Amniotic epithelial cell (primary cell): ENCODE measurements at places on chromosomes 4 and X.

- DNase-seq, result no peak
Measured at GRCh38 chr4:69718396-69719271, 41.8 kb downstream of the SULT1B1 start.

DNA sequence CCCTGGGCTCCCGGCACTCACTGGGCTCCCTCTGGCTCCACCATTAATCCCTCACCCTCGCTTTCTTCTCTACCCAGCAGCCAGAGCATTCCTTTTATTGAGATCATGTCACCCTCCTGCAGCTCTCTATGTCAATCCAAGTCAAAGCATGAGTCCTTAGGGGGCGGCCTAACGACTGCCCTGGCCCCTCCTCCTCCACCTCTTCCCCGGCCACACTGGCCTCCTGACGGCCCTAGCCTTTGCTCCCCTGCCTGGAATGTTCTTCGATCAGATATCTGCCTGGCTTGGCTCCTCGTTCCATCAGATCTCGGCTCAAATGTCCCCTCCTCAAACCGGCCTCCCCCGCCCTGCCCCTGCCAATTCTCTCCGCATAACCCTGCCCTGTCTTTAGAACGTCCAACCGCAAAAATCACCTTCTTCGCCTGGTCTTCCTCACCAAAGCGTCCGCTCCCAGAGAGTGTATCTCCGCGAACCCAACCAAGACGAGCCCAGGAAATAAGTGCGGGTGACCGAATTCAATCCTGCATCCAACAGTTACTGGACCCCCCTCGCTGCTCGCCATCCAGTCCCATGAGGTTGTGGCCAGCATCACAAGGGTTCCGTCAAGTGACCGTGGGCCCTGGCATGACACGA, 722 bp upstream of the PNCK start:
- DNase-seq, result no peak

DNA sequence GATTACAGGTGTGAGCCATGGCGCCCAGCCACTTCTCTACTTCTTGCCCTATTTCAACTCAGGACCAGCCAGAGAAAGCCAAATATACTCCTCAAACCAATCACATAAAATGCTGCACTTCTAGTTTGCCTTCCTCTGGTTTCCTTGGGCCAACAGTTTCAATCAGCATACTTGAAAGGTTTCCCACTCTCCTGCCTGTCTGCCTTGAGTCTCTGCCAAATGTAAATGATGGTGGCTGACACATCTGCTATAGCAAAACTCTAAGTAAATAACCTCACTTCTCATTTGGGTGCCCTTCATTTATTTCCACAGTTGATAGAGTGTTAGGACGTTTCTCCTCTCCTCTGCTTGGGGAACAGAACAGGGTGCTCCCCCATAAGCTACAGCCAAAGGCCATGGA, 36.4 kb upstream of the PPA2 start:
- DNase-seq, result no peak

DNA sequence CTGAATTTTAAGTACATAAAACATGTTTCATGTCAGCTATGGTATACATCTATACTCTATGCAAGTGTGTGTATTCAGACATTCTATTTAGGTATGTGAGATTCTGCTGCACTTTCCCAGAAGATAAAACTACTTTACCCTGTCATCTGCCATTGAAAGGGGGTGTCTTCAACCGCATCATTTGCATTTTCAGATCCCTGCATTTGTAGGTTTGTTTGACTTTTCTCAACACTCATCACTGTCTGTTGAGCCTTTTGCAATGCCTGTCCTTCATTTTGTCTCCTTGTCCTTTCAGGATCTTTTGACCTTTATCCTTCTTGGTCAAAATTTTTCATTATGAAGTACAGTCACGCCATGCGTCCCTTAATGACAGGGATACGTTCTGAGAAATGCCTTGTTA, 103.5 kb downstream of the TMA16 start:
- no peak for DNase-seq

- DNase-seq, result peak; percentile 46
Measured at GRCh38 chr4:101981756-101982155, 191.2 kb downstream of the BANK1 start.

DNA sequence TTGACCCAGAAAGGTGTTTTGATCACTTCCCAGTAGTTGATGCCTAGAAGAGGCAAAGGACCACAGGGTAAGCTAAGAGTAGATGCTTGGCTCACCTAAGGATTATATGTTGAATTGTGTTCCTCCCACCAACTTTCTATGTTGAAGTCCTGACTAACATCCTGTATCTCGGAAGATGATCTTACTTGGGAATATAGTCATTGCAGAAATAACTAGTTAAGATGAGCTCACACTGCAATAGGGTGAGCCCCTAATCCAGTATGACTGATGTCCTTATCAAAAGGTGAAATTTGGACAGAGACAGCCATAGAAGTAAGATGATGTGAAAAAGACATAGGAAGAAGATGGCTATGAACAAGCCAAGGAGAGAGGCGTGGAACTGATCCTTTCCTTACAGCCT, 3.3 kb upstream of the HMGB2 start:
- DNase-seq, result no peak

- DNase-seq, result no peak
Measured at GRCh38 chrX:67545893-67546495, 2.2 kb downstream of the AR start.

DNA sequence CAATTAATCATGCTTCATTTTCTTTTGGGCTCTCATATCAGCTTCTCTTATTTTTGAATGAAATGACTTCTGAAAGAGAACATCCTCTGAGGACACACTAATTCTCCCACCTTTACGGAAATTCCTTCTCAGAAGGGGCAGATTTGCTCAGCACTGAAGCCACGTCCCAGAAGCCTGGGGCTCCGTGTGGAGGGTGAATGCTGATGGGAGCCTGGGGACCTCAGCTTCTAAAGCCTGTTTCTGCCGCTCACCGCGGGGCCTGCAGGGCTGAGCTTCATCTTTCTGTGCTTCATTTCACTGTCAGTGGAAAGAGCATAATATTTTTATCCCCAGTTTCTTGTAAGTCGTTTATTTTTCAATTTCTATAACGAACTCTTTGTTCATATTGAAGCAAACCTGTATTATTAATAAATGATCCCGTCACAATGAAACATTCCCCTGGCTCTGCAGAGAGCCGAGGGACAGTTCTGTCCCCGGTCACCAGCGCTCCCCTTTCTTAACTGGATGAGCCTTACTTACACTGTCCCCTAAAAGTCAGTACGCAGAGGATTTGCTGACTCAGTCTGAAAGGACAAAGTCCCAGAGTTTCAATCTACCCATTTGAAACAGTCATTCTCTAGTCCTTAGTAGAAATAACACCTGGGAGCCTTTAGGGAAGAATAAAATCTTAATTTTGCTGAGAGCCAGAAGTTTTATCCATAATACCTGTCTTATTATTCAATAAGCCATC, 364.6 kb upstream of the FAT1 start:
- no peak for DNase-seq

GRCh38 chr4:81498551-81499099, 26.9 kb upstream of the RASGEF1B start:
- DNase-seq, result no peak

- no peak for DNase-seq
Measured at GRCh38 chr4:16642897-16643296, 255.5 kb downstream of the LDB2 start.

DNA sequence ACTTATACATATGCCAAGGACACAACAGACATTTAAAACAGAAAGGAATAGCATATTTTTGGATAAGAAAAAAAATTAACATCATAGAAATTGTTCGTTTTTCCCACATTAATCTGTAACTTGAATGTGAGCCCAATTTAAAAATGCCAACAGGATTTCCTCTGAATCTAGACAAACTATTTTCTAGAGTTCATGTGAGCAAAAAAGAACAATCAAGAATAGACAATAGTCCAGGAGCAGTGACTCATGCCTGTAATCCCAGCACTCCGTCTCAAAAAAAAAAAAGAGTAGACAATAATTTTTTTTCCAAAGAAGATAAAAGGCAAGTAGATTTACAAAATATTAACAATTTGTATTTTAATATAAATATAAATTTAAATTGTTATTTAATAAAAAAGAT, 73.7 kb upstream of the DUSP21 start:
- DNase-seq, result no peak
